ENCODE measurements at places on chromosomes 11 and 22. TPM values are rescaled to one million over a fixed set of nuclear protein-coding genes. Genes with fewer than 3 reads are reported as not detected.

Gene SCO2
- total RNA-seq = 8.9 TPM

Gene IFITM10
- not detected for total RNA-seq

DNA sequence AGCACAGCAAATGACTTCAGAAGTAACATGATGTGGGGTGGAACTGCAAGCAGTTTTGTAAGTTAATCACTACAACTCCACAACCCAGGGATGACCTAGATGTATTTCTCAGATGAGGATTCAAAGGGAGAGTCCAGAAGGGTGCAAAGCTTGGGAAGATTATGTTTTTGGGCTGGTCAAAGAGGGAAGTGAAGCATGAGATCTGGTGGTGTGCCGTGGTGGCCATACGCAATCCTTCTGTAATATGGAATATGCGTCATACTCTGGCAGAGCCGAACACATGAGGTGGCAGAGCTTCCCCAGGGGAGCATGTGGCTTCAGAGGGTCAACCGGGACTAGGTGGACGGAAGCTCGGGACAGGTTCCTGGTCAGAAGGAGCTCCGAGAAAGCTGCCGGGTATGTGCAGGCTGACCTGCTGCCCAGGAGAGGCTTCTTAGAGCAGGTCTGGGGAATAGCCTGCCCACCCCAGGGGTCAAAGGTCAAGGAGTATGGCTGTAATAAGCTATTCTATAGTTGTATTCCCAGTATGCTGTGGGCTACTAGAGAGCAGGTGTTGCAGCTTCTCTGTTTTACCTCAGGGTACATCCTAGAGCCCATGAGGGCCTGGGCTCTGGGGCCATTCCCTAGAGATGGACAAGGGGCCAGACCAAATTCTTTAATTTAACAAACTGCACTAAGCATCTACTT, 70.1 kb upstream of the PHOX2A start:
- peaks cover 4% of the 10 kb centered on the region for H3K4me1 ChIP-seq
- DNase-seq = no peak
- no peak overlapping the region for H3K4me3 ChIP-seq
- peaks cover 41% of the 10 kb centered on the region for H3K36me3 ChIP-seq
- H3K27me3 ChIP-seq = no peaks in the 10 kb centered on the region
- no peak overlapping the region for H3K27ac ChIP-seq

GRCh38 chr11:72899238-72899637, 85.0 kb downstream of the ATG16L2 start:
- H3K27me3 ChIP-seq = no peaks in the 10 kb centered on the region
- H3K27ac ChIP-seq = no peak overlapping the region
- H3K36me3 ChIP-seq = no peaks in the 10 kb centered on the region
- H3K4me1 ChIP-seq = no peaks in the 10 kb centered on the region

- no peak overlapping the region for H3K4me3 ChIP-seq
- DNase-seq = no peak
- no peaks in the 10 kb centered on the region for H3K27me3 ChIP-seq
- H3K27ac ChIP-seq = no peak overlapping the region
- H3K4me1 ChIP-seq = peaks cover 31% of the 10 kb centered on the region
Measured at GRCh38 chr22:26476705-26477340, 6.8 kb downstream of the HPS4 start.

- H3K27ac ChIP-seq = no peak overlapping the region
- H3K4me1 ChIP-seq = no peaks in the 10 kb centered on the region
- no peak for DNase-seq
- no peak overlapping the region for H3K4me3 ChIP-seq
- H3K27me3 ChIP-seq = peaks cover 8% of the 10 kb centered on the region
Measured at GRCh38 chr11:45144126-45145082, 2.0 kb upstream of the PRDM11 start.

DNA sequence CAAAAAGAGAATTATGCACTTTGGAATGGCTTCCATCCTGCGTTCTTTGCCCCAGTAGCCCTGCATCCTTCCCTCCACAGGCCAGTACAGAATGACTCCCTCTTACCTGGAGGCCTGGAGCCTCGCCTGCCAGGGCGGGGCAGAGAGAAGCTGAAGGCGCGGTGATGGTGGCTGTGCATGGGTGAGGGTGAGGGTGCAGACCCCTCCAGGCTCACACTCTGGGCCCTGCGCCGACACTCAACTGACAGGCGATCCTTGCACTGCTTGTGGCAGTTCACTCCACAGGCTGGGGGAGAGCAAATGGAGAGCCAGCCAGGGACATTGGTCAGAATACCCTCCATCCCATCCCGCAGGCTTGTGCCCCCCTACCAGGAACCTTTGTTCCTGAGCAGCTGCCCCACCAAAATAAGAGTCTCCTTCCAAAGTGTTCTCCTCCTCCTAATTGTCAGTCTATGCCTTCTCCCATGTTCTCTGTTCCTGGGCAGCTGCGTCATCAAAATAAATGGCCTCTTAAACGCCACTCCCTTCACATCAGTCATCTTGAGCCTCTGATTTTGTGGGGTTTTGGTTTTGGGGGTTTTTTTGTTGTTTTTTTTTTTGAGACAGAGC, 5.9 kb upstream of the NRXN2 start:
- H3K27ac ChIP-seq = no peak overlapping the region
- H3K27me3 ChIP-seq = no peaks in the 10 kb centered on the region
- DNase-seq = no peak
- no peak overlapping the region for H3K4me3 ChIP-seq
- H3K4me1 ChIP-seq = peaks cover 21% of the 10 kb centered on the region

Data from K562 (cell line).